Heart right ventricle (tissue), 16 donors: ENCODE measurements at places on chromosomes 7 and 10. TPM values are rescaled to one million over a fixed set of nuclear protein-coding genes. Genes with fewer than 3 reads are reported as not detected.

The COG5 gene
- 59.6 TPM for total RNA-seq

The NXPH1 gene
- not detected for total RNA-seq

The MKX gene
- 0.23 TPM for total RNA-seq

The ATOH7 gene
- total RNA-seq = not detected
